ENCODE measurements at places on chromosomes 6 and 20.

GRCh38 chr6:137309078-137309762 lies 90.0 kb upstream of the IFNGR1 start:
- DNase-seq, result no peak

DNA sequence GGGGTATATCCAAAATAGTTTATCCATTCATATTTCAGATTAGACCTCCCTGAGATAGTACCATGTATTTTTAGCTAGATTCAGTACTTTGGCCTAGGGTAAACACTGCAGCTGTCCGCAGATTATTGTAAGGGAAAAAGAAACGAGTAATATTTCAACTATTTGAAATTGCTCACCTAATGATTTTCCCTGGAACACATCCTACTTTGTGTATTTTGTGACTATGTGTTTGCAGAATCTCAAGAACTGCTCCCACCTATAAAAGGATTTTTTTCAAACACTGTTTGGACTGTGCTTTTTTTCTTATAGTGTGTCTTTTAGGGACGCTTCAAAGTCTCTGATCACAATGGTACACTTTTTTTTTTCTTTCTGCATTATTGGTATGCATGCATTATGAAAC lies 42.3 kb downstream of the RGS17 start:
- DNase-seq, result no peak

DNA sequence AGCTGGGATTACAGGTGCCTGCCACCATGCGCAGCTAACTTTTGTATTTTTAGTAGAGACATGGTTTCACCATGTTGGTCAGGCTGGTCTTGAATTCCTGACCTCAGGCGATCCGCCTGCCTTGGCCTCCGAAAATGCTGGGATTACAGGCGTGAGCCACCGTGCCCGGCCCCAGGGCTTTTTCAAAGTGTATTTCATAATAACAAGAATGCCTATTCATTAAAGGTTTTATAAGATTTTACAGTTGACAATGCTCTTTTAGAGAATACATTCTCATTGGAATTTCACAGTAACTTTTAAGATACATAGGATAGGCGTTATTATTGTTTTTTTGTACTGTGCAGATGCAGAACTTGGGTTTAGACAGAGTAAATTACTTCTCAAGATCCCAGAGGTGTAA lies 52.6 kb upstream of the PTPRK start:
- DNase-seq, result no peak

DNA sequence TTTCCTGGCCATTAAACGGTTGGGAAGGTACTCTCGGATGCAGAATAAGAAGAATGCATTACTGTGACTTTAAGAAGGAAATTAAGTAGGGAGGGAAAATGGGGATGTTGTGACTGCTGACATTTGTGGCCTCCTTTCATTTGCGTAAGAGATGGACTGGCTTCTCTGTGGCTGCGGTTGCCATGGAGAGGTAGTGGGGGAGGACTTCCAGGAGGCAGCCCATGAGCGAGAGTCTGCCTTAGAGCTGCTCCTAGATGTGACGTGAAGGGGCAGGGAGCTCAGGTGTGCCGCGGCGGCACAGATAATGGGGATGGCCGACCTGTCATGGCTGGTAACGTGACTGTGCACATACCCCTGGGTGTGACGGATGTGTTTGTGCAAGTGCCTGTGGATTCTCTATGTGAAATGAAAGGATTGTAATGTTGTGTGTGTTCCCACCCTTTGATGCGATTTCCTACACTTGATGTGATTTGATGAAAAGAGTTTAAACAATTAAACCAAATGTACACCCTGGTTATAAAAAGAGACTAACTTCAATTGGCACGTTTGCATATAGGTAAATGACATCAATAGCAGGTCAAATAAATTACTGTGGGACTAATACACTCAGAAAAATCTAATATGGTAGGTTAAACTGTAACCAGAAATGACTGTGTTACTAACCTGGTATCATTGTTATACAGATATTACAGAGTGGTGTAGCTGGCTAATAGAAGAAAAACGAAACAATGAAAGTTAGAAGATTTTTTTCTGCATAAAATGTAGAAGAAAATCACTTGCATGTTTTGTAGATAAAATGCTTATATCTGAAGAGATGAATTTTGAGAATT lies 48.9 kb downstream of the HIVEP1 start:
- no peak for DNase-seq

- no peak for DNase-seq
Observed at GRCh38 chr20:14740380-14740779, 403.0 kb upstream of the FLRT3 start.

- no peak for DNase-seq
Observed at GRCh38 chr20:8647961-8648441, 420.9 kb upstream of the PLCB4 start.

GRCh38 chr20:14597206-14597715 lies 259.8 kb upstream of the FLRT3 start:
- DNase-seq, result no peak

GRCh38 chr6:55818482-55818881 lies 56.9 kb downstream of the BMP5 start:
- DNase-seq, result no peak

DNA sequence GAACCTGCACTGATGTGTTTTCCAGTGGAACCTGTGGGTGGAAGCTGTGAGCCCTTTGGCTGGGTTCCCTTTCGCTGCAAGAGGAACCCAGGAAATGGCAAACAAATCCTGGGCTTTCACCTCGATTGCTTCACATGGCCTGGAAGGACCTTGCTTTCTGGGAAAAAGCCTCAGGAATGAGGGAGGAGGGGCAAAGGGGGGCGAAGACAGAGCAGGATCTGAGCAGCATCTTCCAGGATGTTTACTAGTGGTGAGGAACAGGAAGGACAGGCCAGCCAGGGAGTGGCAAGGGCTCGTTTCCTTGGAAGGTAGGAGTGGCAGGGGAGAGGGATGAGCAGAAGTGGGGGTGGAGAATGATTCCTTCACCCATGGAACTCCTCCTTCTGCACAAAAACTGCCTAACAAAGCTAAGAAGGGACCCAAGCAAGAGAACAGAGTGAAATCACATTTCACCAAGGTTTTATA lies 5.9 kb downstream of the SLC2A10 start:
- DNase-seq, result no peak

DNA sequence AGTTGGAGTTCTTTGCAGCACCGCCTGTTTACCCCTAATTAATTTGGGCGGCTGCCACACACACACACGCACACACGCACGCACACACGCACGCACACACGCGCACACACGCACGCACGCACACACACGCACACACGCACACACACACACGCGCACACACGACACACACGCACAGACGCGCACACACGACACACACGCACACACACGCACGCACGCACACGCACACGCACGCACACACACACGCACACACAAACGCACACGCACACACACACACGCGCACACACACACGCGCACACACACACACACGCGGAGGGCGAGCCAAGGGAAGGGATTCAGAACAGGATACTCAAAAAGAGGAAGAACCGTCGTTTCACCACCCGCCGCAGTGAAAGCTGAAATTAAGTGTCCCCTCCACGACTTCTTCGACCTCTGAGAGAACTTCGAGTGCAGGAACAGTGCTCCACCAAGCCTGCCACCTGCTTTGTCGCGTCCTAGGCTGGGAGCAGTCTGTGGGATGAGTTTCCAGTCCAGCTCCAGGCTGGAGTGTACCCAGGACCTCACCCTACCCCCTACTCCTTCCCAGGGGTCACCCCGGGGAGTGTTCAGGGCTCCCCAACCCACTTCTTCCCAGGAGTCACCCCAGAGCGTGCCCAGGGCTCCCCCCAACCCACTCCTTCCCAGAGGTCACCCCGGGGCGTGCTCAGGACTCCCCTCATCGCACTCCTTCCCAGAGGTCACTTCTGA lies 1.1 kb downstream of the RNASET2 start:
- peak; percentile 54 for DNase-seq

DNA sequence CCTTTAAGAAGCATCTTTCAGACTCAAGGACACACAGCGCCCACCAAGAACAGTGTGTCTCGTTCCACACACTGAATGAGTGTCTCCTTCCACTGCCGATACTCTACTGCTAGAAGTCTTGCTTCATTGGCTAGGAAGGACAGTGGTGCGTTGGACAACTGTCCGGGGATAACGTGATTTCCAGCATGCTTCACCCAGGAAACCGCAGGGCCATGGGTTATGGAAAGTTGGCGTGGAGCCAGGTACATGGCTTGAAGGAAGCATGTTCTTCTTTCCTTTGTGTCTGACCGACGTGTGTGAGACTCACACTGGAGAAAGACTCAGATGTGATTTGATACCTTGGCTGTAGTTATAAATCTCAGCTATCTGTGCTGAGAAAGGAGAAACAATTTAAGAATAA lies 73.2 kb downstream of the SMOC2 start:
- DNase-seq, result no peak

DNA sequence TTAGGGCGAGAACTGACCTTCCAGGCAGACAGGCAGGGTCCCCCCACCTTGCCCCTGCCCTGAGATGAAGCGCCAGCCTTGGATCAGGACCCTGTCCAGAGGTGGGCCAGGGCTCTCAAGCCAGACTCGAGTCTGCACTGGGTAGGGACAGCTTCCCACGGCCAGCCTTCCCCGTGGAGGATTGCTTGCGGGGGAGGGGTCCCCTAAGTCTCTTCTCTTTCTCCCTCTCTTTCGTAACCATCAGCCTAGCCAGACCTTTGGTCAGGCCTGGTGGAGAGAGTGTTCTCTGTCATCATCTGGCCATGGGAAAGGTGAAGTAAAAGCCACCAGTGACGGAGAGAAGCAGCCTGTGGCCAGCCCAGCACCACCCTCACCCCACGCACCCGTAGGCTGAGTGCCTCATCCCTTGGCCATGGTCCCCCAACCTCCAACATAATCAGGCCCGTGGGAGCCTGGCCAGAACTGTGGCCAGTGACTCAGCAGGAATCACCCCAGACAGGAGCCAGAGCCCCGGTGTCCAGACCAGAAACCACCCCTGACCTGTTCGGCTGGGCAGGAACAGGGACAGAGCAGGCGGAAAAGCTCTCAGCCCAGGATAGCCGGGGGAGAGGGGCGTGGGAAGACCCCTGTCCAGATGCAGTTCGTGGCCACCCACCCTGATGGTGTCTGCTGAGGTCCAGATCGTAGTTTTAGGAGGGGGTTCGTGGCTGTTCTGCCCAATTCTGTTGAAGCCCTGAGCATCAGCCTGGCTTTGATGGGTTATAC lies 47.1 kb downstream of the SNAI1 start:
- DNase-seq, result peak; percentile 46

- DNase-seq, result no peak
Observed at GRCh38 chr6:70551566-70551965, 15.2 kb upstream of the SDHAF4 start.

- DNase-seq, result no peak
Observed at GRCh38 chr20:49624317-49624716, 56.4 kb upstream of the PTGIS start.

DNA sequence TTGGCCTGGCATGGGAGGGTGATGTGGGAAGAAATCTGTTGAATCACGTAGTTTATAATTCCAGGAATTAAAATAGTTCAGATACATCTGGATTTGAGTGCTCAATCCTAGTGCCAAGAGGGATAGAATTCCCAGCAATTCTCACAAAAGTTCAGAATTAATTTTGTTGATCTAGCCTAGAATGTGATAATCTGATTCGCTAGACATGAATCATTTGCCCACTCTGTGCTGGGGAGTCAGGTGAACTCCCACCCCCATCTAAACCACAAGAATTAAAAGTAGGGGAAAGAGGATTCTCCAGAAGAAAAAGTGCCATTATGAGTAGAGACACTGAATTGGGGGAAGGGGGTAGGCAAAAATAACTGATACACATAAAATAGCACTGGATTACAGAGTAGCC lies 85.0 kb downstream of the LIN28B start:
- DNase-seq, result no peak

DNA sequence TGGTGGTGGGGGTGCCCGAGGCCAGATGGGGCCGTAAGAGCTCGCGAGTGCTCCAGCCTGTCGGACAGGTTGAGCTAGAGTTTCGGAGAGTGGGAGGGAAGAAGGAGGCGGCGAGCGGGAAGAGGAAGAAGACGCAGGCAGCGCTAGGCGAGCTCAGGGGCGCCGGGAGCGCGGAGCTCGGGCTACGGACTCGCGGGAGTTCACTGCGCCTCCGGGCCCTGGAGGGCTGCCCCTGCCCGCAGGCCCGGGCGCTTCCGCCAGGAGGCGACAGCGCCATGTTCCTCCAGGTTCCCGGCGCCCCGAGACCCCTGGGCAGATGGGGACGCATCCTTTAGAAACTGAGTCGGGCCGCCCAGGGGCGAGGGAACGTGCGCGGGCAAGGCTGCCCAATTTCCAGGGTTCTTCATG lies 984 bp downstream of the TFAP2C start:
- peak; percentile 90 for DNase-seq

DNA sequence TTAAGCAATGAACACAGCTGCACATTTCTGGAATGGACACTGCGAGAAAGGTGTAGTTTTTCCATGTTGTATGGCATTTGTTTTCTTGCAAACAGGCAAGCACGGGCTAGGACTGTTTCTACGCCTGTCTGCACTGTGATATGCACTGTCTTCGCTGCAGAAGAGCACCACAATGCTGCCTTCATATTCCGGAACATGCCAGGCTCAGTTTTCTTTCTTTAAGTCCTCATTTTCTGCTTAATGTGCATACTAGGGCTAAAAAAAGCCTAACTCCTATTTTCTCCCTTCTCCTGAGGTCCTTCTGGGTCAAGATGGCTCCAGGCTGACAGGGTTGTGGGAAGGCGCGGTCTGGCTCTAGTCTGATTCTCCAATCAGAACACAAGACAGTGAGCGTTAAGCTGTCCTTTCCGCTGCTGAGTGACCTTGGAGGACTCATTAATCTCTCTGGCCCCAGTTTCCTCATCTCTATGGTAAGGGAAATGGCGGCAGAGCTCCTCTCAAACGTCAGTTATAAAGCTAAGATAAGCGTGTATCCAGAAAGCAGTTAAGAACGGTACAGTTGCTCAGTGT lies 379.9 kb downstream of the C6orf118 start:
- DNase-seq, result no peak

- no peak for DNase-seq
Observed at GRCh38 chr20:50298554-50299324, 108.1 kb downstream of the CEBPB start.

- no peak for DNase-seq
Observed at GRCh38 chr20:33894798-33895197, 83.7 kb downstream of the CHMP4B start.

DNA sequence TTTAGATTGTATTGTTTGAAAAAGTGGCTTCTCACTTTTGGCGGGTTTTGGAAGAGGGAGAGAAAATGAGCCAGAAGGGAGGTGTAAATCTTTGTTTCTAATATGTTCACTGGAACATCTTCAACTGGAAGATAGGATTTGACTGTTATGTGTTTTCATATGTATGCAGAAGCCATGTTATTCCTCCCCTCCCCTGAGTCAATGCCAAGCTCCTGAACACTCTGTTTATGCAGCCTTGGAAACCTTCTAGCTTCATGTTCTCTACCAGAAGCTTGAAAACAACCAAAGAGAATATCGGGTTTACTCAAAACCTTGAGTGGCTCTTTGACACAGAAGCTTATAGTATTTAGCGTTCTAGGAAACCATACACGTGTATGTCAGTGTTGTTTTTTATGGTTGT lies 279.1 kb downstream of the PRL start:
- no peak for DNase-seq

GRCh38 chr6:109296452-109296851 lies 85.8 kb downstream of the CD164 start:
- DNase-seq, result no peak

DNA sequence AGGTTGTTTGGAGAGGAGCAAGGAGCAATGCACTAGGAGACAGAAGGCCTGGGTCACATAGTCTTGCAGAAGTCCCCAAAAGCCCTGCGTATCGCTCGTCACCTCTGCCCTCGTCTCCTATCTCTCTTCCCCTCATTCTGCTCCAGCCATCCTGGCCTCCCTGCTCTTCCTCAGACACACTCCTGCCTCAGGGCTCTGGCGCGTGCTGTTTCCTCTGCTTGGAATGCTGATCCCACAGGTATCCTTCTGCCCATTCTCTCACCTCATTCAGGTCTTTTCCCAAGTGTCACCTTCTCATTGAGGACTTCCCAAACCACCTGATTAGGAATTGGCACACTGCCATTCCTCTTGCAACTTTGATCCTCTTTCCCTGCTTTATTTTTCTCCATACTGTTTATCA lies 9.0 kb upstream of the SLC2A10 start:
- peak; percentile 39 for DNase-seq
